Tracheal epithelial cell (primary cell): ENCODE measurements at places on chromosomes 12 and 14. TPM values are rescaled to one million over a fixed set of nuclear protein-coding genes. Genes with fewer than 3 reads are reported as not detected.

The ADAM20 gene
- 0.43 and 0.96 TPM in 2 replicates for total RNA-seq

The GUCY2C gene
- total RNA-seq, result not detected in 2 replicates

The HOXC11 gene
- 0.24 TPM in 1 of 2 replicates, not detected in the other for total RNA-seq

The ARHGEF25 gene
- 1.9 and 2.2 TPM in 2 replicates for total RNA-seq

The TAC3 gene
- total RNA-seq, result not detected in 2 replicates

The TMTC2 gene
- total RNA-seq, result 7.7 and 8.5 TPM in 2 replicates

The CGRRF1 gene
- total RNA-seq, result 11.8 and 20.2 TPM in 2 replicates

The SERPINA9 gene
- not detected in 2 replicates for total RNA-seq
